HS-27A (cell line): ENCODE measurements at places on chromosomes 12 and 14.

GRCh38 chr12:109714913-109715244, 1.3 kb downstream of the FAM222A start:
- no peak for DNase-seq

- no peak for DNase-seq
Measured at GRCh38 chr12:52241205-52241842, 8.3 kb downstream of the KRT7 start.

- DNase-seq: no peak
Measured at GRCh38 chr14:56423544-56423943, 156.1 kb upstream of the TMEM260 start.

DNA sequence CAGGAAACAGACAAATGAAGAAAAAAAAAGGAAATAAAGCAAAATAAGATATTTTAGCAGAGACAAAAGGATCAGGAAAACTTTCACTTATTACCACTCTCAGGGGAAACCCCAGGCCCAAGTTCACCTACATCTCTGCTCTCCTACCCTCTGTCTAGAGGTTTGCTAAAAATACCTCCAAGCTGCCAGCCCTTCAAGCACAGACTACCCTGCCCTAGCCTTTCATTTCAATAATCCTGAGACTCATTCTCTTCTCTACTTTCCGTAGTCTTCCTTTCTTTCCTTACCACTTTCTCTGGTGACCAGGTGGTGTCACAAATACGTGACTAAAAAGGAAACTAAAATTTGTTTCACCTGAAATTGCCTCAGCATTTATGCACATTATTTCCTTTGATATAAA, 33.8 kb downstream of the RPAP3 start:
- DNase-seq: no peak

DNA sequence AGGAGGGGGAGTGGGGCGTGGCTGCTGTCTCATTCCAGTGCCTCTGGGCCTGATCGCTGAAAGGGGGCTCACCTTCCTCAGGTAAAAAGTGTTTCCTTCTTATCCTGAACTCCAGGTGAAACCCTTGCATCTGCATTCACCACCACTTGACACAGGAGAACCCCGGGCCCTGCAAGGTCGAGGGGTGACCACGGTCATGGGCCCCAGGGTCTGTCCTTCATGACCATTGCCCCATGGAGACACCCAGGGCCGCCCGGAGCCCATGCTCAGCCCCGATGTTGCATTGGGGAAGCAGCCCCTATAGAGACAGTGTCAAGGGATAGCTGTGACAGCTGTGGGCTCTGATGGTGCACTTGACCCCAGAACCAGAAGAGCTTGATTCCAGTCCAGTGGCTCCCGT, 34.4 kb upstream of the DYNC1H1 start:
- no peak for DNase-seq

DNA sequence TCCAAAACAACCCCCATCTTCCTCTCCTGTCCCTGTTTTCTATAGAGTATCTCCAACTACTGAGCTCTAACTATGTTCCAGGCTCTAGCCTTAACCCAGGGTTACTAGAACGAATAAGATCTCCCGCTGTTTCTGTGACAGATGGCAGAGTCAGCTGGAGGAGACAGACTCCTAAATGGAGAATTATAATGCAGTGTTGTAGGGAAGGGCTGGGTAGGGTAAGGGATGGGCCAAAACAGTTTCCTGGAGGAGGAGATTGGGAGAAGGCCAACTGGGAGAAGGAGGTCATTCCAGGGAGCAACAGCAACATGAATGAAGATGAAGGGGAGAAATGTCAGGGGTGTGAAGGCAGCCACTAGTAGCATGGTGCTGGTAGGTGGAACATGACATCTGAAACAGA, 73.4 kb upstream of the ANO4 start:
- DNase-seq: no peak

GRCh38 chr14:28243600-28243999, 523.0 kb upstream of the FOXG1 start:
- no peak for DNase-seq

DNA sequence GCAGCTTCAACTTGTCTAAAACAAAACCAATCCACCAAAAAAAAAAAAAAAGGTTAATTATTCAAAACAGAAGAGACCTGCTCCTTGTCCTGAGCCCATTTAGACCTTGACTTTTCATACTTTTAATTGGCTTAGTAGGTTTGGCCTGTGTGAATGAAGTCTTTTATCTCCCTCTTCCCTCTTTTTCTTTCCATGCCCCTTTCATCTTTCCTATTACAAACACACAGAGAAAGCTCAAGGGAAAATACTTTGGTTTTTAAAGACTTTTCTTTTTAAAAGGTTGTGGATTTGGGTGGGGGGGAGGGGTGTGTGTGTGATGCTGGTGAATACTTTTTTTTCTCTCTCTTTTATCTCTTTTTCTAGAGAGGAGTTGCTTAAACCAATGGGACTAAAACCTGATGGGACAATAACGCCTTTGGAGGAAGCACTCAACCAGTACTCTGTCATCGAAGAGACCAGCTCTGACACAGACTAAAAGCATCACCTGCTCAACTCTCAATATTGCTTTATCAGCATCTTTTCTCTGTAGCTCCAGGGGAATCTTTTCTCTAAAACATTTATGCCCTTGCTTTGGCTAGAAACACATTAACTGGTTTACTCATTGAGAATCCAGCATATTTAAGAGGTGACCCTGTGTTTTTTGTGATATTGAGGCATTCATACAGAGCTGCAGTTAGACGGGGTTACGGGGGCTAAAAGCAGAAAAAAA, 70.0 kb upstream of the TMEM263 start:
- no peak for DNase-seq

GRCh38 chr14:99685151-99685591, 1.1 kb downstream of the CYP46A1 start:
- DNase-seq: no peak

GRCh38 chr14:36659822-36660735, 1.6 kb upstream of the PAX9 start:
- no peak for DNase-seq

DNA sequence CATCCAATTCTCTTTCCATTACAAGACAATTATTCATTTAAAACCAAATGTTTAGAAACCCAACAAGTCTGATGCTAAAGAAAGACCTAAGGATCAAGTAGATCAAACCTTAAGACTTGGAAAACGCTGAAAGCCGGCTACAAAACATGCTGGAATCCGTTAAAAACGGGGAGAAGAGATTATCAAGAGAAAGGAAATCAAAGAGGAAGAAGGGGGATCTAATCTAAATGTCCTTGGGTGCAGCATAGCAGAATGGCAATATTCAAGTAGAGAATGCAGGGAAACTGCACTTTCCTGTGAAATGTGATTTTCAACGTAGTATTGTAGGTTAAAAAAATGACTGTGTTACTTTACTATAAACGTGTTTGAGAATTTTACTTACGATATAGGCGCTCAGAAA, 1.3 kb downstream of the PPP1R13B start:
- DNase-seq: no peak

DNA sequence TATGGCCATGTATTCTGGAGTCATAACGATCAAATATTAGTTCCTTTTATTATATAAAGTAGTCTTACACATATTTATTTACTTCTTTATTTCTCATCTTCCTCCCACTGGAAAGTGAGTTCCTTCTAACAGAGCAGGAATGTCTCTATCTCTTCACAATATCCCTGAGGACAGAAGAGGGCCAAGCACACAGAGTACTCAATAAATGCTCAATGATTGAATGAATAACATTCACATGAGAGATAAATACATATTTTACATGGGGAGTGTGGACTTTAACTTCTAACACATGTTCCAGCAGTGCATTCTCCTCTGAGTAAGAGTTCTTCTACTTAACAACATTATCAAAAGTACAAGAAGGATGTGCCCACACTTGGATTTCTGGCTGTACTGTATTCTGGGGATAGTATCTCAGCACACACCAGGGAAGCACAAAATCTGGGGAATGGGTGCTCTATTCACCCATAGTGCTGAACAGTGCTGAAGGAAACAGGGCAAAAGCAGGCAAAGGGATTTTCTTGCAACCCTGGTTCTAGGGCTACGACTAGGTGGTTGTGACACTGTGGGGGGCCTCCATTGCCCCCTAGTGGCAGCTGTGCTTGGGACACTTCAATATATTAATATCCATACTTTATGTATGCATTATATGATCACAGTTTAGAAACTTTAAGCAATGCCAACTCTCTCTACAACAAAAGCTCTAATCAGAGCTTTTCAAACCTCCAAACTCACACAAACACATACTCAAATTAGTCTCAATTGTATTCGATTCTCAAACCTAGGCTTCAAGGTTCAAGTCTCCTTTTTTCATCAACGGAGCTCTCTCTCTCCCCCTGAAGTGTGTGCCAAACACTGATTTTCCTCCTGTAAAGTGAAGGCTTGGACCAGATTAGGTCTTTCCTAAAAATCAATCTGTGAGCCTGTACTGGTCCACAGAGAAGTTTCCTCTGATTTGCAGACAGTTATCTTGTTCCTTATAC, 115.5 kb downstream of the SLC2A13 start:
- DNase-seq: no peak

GRCh38 chr12:8157484-8158198, 826 bp downstream of the ZNF705A start:
- DNase-seq: no peak

DNA sequence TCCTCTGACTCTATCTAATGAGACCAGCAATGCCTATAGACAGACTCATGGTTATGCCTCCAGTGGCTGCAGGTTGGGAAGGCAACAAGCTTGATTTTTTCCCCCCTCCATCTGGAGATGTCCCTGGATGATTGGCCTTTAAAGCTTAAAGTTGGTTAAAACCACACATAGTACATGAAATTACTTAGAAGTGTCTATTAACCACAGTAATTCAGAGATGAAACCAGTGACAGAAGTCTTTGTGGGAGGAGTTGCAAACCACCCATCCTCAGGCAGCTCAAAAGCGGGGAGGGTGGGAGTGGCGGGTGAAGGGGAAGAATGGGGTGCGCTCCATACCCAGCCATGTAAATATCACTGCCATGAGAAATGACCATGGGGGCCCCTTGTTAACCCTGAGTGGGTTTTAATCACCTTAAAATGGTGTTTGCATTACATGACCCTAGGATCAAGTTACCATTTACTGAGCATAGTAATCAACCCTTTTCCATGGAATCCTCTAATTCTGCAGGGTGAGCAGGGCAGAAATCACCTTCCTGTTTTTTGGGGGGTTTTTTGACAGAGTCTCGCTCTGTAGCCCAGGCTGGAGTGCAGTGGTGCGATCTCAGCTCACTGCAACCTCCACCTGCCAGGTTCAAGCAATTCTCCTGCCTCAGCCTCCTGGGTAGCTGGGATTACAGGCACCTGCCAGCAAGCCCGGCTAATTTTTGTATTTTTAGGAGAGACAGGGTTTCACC, 133.5 kb downstream of the FOXN3 start:
- DNase-seq: no peak

- DNase-seq: no peak
Measured at GRCh38 chr12:32567296-32567674, 111.8 kb upstream of the DNM1L start.

GRCh38 chr14:55547650-55548315, 32.2 kb upstream of the KTN1 start:
- no peak for DNase-seq

DNA sequence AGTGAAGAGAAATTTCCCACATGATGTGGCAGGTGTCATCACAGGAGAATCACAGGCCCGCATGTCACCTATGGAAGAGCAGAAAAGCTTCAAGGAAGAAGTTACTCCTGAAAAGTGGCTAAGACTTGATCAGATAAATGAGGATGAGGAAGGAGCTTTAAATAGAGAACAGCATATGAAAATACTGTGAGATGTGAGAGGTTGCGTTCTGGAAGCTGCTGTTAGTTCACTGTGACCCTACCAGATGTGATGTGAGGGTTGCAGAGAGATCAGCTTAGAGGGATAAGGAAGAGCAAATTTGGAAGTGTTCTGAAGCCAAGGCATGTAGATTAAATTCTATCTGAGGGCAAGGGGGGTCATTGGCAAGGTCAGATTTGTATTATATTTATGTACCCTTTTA, 17.1 kb downstream of the ERP27 start:
- DNase-seq: no peak

DNA sequence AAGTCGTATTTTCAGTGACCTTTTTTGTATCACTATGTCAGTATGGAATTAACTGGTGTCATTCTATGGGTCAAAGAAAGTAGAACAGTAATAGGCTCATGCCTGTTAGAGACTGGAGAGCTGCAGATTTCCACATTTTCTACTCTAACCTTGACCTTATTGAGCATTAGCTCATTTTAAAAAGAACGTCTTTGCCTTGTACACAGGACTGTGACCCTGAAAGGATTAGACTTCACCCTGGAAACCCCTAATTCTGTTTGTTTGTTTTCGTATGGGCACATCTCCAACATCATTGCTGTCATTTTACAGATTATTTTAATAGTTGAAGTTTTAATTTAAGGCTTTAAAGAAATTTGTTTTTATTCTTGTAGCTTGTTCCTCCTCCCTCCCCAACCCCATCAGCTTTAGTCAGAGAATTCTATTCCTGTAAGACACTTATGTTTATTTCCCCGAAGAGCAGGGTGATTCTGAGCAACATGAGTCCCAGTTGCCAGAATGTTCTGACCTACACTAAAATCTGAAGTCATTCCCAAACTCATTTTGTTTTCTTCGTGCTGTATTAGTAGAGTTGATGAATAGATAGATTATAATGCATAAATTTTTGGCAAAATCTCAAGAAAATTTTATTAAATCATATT, 451.3 kb downstream of the FOXG1 start:
- DNase-seq: no peak

- DNase-seq: no peak
Measured at GRCh38 chr14:22814941-22815713, at the start of gene SLC7A7. Gene SLC7A7 (minus strand): TSS chr14:22815435. CDS start chr14:22813398, 2,037 bp downstream.
